ENCODE measurements at places on chromosomes 12 and 14.

DNA sequence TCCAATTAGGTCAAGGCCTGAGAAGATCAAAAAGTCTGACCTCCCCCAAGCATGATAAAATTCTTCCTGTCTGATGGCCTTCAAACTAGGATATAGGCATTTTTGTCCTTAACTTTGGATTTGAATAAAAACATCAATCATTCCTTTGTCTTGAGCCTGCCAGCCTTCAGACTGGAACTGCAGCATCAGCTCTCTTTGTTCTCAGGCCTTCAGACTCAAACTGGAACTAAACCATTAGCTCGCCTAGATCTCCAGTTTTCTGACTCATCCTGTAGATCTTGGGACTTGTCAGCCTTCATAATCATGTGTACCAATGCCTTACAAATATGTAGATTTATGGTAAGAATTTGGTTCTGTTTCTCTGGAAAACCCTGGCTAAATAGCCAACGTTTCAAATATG is 721.7 kb downstream of the GALC start:
- DNase-seq, result no peak

DNA sequence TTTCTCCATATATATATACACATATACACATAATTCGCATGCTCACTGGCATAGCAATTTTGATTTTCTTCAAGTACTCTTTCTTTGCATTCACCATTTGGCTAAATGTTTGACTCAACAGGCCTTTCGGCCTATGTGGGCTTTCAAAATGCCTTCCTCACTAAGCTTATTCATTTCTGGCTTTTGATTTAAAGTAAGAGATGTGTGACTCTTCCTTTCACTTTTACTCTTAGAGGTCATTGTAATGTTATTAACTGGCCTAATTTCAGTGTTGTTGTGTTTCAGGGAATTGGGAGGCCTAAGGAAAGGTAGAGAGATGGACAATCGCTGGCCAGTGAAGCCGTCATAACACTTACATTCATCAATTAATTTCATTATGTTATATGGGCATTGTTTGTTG is 14.5 kb upstream of the KLRD1 start:
- DNase-seq, result no peak

GRCh38 chr12:105462831-105463230 is 132.3 kb downstream of the C12orf75 start:
- DNase-seq, result no peak

- DNase-seq, result no peak
These were observed 73.7 kb upstream of the DBX2 start for GRCh38 chr12:45124485-45125155.

GRCh38 chr12:115209230-115209629 is 525.3 kb upstream of the TBX3 start:
- DNase-seq, result no peak

GRCh38 chr12:105474672-105475071 is 144.2 kb downstream of the C12orf75 start:
- DNase-seq, result no peak

DNA sequence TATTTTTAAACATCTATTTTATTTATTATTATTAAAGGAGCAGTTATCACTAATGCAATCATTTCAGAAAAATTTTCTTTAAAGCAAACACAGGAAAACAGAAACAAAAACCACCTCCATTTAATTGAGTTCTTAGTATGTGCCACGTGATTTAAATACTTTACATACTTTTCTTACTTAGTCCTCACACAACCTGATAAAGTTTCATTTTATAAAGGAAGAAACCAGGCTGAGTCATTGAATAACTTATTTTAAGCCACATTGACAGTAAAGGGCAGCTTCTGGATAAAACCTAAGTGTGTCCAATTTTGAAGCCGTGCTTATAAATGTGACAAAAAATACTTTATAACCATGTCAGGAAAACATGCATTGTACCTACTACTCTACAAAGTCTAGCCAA is 57.1 kb upstream of the PCED1B start:
- DNase-seq, result no peak

- no peak for DNase-seq
These were observed 23.2 kb downstream of the FOS start for GRCh38 chr14:75301666-75302325.

DNA sequence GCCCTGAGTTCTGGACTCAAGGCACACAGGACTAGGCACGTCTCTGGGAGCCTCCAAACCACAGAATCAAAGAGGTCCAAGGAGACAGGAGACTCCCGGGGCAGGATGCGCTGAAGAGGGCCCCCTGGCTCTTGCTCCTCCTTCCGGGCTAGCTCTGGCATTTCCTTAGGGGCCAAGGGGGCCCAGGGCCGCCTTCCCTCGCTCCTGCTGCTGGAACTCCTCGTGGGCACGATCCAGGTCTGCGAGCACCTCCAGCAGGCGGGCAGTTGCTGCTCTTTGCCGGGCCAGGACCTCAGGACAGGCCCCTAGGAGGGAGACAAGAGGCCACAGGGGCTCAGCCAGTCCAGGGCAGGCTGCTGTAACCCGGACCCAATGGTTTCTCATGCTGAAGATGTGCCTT is 35.8 kb downstream of the RASAL1 start:
- DNase-seq, result no peak

DNA sequence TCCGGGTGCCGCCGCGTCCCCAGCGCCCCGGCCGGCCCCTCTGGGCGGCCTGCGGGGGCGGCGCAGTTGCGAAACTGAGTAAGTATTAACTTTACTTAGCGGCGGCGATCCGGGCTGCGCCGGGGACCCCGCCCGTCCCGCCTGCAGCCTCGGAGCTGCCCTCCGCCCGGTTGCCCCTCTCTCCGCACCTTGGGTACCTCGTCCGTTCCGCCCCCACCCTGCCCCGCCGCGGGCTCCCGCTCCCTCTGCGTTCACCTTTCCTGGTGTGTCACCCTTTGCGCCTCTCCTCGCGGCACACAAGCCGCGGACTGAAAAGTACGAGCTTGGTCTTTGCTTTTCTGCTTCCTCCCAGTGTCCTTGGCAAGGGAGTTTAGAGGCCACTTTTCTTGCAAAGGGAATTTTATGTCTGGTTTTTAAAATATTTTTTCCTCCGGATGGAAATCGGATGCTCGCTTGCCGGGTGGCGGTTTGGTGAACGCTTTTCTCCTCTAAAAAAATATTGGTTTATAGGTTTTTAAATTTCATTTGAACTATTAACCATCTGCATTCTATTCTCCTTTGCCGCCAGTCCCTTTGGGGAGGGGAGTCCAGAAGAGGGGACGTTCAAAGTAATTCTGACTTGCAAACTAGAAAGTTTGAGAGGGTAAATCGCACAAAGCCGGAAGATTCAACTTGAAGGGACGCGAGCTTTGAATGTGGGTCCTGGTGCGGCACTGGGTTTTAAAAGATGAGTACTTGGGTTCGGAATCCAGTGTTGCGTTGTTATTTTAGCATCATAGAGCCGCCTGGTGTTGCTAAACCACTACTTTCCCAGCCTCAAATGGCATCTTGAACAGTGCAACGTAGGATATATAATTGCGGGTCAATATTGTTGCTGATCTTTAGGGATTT is 834 bp downstream of the RASSF8 start:
- peak; percentile 33 for DNase-seq

DNA sequence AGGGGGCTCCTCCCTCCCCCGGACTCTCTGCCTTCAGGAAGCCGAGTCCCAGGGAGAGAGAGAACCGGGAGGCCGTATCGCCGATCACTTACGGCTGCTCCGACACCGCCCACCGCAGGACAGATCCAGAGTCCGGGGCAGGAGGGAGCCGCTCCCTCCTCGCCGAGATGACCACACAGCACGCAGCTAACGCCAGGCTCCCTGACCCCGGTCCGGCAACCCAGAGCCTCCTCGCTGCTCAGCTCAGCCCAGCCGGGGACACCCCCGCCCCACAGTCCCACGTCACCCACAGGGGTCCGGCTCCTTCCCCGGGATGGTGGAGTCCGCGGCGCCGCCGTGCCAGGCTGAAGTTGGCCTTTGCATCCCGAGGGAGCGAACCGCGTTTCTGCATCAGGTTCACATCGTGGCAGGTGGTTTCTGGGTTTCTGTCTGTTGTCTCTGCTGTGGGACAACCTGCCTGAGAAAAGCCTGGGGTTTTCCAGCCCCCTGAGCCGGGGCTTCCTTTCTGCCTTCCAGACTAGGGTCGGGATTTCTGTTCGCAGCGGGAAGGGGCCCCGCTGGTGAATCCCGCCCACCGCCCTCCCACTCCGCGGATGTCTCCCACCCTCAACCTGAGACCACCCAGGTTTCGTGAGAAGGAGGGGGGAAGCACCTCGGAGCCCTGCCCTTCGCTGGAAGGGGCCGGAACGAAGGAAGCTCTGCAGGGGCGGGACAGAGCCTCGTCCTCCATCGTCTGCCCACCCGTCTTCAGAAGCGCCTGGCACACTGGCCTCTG is 61.2 kb downstream of the NOC4L start:
- DNase-seq, result no peak

DNA sequence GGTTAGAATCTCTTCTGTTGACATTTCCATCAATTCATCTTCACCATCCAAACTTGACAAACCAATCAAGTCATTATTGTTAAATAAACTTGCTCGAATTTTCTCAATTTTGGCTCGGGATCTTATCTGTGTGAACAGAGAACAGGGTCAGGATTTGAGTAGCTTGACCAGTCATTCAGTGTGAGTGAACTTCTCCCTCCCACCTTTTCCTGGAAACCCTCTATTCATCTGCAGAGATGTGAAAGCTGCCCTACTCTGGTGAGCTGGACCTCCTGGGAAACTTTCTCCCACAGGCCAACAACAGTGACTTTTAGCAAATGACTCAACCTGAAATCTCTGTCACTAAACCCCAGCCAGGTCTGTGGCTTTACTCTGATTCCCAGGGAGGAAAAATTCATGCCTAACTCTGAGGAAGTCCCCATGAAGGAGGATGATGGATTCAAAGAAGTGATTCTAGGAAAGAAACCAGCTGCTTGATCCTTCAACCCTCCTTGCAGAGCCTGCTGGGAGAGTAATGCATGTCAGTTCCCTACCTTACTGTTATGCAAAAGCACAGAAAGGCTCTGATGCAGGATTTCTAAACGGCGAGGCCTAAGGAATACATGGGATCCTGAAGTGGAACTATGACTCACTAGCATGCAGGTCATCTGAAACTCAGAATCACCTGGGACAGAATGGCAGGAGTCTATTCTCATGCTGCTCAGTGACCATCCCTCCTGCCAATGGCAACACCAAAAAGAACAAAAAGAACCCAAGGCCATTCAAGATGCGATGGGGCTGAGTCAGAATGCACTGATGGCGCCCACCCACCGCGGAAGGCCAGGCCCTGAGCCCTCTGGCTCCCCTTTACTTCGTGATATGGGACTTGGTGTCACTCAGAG is 58.0 kb downstream of the TRAFD1 start:
- DNase-seq, result no peak

GRCh38 chr12:67578976-67579661 is 69.4 kb upstream of the DYRK2 start:
- no peak for DNase-seq

DNA sequence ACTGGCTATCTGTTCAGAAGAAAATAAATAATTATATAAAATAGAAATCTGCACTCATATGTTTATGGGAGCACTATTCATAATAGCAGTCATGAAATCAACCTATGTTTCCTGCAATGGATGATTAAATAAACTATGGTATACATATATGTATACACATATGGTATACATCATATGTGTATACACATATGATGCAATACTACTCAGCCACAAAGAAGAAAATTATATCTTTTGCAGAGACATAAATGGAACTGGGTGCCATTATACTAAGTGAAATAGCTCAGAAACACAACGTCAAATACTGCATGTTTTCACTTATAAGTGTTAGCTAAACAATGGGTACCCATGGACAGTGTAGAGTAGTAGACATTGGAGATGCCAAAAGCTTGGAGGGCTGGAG is 381.2 kb upstream of the LRFN5 start:
- DNase-seq, result no peak

GRCh38 chr12:108773798-108774788 is 42.8 kb upstream of the CORO1C start:
- peak; percentile 23 for DNase-seq

- no peak for DNase-seq
These were observed 14.3 kb upstream of the LRP6 start for GRCh38 chr12:12281134-12281533.

- DNase-seq, result no peak
These were observed 183.2 kb upstream of the FRMD6 start for GRCh38 chr14:51468523-51468922.

DNA sequence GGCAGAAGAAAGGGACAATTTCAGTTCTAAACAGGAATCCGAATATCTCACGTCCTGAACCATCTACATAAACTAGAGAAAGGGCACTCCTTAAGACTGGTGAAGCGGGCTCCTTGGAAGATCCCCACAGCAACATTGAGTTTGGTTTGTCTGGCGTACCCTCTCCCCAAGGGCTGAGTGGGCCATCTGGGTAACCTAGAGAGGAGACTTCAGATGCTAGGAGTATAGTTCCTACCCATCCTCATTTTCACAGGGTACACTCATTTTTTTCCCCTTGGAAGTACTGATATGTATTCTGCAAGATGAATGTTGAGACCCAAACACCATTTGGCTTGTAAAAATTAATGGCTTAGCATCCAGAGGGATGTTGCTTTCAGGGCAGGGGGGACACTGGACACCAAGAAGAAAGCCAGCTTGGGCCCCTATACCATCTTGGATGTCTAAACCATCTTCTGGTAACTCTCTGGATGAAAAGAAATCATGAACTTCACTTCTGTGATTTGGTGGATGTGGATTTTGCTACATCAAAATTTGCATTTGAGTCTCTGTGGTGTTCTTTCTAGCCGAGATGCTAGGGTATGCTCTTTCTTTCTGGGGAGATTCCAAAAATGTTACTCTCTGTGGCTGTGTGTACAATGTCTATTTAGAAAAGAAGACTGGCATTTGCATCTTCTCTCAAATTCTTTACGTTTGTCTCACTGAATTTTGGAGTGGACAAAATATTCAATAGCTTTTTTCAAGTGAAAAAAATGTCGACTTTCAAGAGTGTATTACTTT is 97.7 kb downstream of the ETV6 start:
- no peak for DNase-seq

GRCh38 chr12:7645395-7646177 is 20.1 kb downstream of the APOBEC1 start:
- peak; percentile 83 for DNase-seq

- no peak for DNase-seq
These were observed 298.1 kb upstream of the SYT1 start for GRCh38 chr12:78566456-78566855.

GRCh38 chr14:77306851-77307496 is 13.7 kb downstream of the POMT2 start:
- no peak for DNase-seq
